ENCODE measurements at places on chromosomes 1 and 21.
A peak's percentile ranks its signal among the peaks of the same experiment; 100 is the strongest.

- DNase-seq: no peak
Observed at GRCh38 chr1:200405264-200405663, 4.6 kb downstream of the ZNF281 start.

- DNase-seq: no peak
Observed at GRCh38 chr1:232988572-232989040, 38.2 kb downstream of the NTPCR start.

DNA sequence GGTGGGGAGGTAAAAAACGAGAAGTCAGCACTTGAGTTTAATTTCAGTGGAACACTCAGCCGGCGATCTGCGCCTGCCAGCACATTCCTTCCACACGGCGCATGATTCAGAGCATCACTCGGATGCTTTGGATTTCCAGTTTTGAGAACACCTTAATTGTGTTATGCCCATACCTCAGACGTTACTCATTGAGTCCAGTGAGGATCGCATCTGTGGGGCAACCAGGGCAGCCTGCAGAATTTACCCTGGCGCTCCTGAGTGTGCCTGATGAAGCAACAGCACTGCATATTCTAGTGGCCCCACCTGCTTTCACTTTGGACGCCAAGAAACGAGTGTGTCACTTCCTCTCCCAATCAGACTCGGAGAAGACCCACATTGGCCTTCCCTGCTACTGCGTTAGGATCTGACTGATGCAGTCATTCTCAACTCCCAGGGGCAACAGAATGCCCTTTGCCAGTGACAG is 19.9 kb downstream of the FAM89A start:
- DNase-seq: no peak

DNA sequence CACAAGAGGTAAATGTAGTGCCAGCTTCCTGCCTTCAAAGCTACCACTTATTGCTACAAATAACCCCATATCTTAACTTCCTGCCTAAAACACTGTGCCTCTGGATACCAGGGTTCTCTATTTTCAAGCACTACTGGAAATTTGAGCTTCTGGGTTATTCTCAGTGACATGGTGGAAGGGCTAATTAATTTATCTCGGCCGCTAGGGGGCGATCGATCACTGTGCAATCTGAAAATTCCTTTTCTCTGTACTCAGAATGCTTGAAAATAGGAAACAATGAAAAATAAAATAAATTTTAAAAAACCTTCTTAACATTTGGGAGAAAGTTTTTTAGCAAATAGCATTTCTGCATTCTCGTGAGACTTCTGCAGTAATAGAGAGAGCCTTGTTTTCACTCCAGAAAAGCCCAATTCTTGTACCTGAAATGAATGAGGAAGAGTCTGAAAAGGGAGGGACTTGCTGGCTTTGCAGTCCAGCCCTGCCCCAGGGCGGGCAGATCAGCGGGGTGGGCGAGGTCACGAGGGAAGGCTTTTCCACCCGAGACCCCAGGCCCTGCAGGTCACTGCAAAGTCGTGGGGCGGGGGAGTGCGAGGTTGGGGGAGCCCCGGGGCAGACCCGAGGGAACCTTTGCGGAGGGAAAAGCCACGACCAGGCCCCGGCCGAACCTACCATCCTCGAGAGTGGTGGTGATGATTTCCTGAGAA is 276.7 kb downstream of the PCP4 start:
- DNase-seq: no peak

DNA sequence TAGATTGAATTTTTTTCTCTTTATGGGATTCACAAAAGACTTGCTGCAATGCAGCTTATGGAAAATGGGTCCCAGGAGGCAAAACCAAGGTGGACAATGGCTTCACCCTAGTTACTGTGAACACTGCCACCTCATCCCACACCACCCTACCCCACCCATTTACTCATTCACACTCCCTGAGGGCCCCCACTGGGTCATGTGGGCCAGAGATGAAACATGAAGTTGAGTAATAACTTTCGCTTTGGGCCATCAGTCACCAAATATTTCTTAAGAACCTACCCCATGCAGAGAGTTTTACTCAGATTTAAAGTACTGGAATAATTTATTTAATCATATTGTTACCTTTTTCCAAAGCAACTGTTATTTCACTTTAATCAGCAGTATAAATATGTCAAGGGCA is 191.8 kb downstream of the TPR start:
- no peak for DNase-seq

- DNase-seq: no peak
Observed at GRCh38 chr1:65310078-65310587, 790 bp downstream of the DNAJC6 start.

- no peak for DNase-seq
Observed at GRCh38 chr1:27849951-27850350, 19.4 kb downstream of the PPP1R8 start.

GRCh38 chr1:119674835-119675289 is 26.8 kb upstream of the ZNF697 start:
- no peak for DNase-seq

DNA sequence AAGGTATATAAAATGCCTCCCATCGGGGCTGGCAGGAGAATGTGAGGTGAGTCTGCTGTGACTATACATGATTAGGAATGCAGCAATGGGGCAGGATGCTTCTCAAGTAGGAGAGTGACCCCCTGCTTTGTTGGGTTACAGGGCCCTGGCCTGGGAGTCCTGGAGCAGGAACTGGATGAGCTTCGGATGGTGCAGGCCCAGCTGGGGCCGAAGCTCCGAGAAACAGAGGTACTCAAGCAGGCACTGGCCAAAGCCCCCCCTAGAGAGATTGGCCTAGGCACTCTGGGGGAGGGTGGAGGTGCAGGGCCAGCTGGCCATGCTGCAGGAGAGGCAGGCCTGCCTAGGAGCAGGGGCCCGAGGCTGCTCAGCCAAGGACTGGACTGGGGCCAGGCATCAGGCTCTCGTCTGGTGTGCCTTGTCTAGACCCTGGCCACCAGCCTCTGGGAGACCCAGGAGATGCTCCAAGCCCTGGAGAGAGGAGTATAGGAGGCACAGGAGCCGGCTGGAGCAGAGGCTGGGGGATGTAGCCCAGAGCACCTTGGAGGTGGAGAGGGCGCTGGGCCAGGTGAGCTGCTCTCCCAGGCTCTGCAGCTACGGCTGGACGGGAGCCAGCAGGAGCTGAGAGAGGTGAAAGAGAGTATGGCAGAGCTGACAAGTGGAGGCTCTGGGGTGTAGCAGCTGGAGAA is 32.8 kb upstream of the PKP1 start:
- no peak for DNase-seq

DNA sequence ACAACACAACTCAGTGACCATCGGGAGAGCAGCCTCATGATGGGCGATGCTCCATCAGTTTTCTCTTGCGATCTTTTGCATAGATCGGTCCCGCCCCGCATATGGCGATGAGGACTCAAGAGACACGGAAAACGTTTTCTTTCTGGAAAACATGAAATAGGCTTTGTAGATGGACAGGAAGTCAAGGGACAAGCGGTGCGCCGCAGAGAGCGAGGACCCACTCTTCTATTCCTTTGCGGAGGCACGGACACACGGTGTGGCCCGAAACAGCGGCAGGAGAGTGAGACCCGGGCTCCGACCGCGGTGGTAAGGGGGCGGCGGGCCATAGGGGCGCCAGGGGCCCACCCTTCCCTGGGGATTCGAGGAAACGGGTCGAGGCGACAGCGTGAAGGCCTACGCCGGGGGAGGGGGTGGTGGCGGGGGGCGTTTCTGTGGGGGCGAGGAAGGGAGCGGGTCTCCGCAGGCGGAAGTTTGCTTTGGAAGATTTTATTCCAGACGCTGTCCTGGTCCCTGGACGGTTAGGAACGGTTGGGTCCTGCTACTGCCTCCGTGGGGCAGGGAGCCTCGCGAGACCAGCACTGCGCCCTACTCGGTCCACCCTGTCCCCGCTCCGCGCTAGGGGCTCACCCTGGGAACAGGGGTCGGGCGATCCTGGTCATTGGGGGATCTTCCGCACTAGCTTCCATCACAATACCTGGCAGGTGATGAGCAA is 796 bp upstream of the TDRKH start:
- peak; percentile 0 for DNase-seq

DNA sequence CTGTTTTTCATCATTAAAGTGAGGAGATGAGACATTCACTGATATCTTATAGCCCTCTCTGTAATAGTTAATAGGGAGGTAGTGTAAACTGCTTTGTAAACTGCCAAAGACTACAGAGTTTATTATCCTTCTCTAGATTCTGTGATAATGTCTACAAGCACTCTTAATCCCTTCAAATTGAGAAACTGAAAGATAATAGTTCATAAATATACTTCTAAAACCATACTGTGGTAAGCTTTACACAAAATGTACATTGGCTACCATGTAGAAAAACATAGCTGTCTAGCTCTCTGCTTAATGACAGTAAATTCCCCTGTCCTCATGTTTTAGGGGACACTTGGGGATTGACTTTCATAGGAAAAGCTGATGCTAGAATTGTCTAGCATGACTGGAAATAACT is 39.6 kb downstream of the CXADR start:
- DNase-seq: no peak

GRCh38 chr1:198491028-198491427 is 49.5 kb downstream of the ATP6V1G3 start:
- no peak for DNase-seq

DNA sequence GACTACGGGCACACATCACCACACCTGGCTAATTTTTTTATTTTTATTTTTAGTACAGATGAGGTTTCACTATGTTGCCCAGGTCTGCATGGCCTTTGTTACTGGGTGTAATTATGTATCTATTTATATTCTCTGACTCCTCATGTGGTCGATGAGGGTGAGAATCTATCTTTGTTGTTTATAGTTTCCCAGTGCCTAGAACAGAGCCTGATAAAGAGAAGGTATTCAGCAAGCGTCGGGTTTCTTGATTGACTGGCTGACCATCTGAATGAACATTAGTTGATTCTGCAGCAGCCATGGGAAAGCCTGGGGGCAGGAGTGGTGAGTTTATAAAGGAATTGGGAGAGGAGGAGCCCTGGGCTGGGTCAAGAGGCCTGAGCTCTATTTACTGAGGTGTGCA is 28.5 kb downstream of the SERINC2 start:
- no peak for DNase-seq

GRCh38 chr1:204294357-204294756 is 65.4 kb downstream of the PLEKHA6 start:
- DNase-seq: no peak

- DNase-seq: no peak
Observed at GRCh38 chr1:117612517-117613248, 6.8 kb downstream of the TENT5C start.

DNA sequence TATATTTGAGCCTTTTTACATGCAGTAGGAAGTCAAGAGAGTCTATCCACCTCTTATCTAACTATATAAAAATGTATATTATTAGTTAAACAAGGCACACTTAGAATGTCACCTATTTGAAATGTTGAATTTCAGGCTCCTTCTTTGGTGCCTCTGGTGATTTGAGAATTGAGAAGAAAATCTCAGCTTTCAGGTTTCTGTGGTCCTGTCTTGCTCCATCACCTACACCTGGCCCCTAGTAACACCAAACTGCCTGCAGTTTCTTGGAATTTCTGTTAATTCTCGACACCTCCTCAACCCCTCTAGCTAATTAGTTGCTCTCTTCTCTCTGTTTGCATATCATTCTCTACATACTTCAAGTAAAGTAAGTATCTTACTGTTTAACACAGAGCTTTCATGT is 54.9 kb upstream of the WNT2B start:
- DNase-seq: no peak

DNA sequence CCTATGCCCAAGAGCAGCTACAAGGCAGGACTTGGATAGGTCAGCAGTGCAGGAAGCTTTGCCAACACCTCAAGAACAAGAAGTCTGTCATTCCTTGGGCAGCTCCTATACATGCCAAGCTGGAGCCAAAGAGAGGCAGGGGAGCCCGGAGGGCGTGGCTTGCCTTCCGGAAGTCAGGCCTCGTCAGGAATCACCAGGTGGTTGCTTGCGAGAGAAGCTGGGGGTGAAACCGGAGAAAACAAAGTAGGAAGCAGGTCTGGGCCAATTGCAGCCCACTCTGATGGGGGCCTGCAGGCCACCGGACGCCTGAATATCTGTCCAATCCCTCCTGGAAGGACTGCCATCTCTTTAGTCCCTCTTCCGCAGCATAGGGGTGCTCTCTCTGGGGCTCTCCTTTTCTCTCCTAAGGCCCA is 794 bp upstream of the FAM76A start:
- no peak for DNase-seq

DNA sequence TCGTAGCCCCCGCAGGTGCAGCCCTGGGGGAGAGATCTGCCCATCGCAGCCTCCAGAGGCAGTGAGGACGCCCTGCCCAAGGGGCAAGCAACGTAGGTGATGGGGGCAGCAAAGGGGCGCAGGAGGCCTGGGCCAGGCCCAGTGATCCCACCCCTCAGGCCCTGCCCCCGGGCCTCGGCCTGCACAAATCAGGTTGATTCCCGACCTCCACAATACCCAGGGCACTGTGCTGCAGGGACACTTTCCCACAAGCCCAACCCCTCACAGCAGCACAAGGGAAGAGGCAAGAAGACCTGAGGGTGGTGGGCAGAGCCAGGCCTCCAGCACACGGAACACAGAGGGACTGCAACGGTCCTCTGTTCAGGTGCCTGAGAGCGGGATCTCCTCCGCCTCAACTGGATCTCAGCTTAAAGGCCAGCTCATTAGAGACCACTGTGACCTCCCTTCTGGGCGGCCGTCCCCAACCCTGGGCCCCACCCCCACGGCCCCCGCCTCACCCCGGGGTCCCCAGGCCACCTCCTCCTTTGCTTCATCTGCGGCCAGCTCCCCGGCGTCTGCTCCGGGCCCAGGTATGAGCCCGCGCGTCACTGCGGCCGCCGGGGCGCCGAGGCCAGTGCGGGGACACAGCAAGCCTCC is 812 bp upstream of the ARF1 start:
- no peak for DNase-seq

- DNase-seq: no peak
Observed at GRCh38 chr1:16720351-16721223, 19.7 kb upstream of the RNU1-4 start.

GRCh38 chr1:47478090-47478489 is 40.2 kb downstream of the FOXD2 start:
- DNase-seq: no peak

GRCh38 chr1:235649368-235650163 is at the start of gene GNG4:
Gene GNG4 (minus strand): TSS chr1:235649784. CDS start chr1:235583838, 65,946 bp downstream.
- DNase-seq: no peak

DNA sequence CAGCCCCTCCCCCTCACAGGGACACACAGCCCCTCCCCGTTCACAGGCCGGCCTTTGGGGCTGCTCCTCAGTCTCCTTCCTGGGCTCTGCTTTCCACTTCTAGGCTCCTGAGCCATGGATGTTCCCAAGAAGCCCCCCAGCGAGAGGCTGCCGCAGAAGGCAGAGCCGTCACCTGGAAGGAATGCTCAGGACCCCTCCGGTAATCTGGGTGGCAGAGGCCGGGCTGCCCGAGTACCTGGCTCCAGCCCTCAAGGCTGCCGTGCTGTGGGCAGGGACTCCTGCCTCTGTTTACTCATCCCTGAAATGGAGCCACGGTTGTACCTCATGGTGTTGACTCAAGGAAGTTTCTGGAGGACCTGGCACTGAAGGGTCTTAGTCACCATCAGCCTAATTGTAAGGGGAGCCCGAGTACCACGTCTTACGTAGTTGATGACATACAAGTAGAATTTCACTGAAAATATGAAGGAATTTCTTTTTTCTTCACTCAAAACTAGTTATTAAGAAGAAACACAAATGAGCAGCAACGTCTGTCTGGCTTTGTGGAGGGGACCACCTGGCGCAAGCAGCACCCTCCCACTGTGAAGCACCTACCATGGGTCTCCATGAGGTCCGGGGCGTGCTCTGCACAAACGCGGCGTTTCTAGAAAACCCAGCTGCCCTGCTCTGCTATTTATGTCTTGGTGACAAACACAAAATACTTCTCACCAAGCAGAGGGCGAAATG is 33.7 kb downstream of the PRDM15 start:
- no peak for DNase-seq

GRCh38 chr21:35528116-35529042 is 479.3 kb upstream of the RUNX1 start:
- no peak for DNase-seq
